ENCODE measurements at places on chromosomes 3 and 15.

DNA sequence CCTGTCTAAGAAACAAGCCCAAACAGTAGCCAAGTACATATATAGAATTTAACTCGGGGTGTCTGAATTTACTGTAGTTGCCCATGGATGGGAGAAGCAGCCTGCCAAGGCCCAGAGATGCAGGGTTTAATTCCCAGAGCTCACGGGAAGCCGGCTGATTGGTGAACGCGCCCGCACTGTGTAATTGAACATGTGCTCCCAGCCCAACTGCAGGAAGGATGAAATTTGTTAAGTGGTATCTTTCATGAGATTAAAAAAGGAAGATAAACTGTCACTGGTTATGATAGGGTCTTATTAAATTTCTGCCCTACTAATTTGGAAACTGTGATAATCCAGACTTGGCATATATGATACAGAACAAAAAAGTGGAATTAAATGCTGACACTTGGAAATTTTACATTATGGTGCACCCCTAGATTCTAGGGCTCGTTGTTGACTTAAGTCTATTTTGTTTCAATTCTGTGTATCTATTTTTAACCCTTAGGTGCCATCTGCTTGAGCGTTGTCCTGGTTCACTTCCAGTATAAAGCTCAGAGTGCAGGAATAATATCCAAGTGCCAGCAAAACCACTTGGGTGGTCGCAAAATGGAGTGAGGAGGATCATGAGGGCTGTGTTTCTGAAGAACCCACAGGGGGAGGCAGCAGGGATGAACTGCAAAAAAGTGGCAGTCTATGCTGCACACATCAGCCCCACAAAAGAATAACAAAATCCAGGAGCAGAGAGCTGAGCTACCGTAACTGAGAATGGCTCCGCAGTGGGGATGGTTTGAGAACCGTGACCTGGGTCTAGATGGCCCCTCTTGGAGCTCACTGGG lies 13.8 kb upstream of the TMC3 start:
- DNase-seq: no peak

GRCh38 chr15:68389041-68389930 lies 42.7 kb downstream of the ITGA11 start:
- DNase-seq: no peak

DNA sequence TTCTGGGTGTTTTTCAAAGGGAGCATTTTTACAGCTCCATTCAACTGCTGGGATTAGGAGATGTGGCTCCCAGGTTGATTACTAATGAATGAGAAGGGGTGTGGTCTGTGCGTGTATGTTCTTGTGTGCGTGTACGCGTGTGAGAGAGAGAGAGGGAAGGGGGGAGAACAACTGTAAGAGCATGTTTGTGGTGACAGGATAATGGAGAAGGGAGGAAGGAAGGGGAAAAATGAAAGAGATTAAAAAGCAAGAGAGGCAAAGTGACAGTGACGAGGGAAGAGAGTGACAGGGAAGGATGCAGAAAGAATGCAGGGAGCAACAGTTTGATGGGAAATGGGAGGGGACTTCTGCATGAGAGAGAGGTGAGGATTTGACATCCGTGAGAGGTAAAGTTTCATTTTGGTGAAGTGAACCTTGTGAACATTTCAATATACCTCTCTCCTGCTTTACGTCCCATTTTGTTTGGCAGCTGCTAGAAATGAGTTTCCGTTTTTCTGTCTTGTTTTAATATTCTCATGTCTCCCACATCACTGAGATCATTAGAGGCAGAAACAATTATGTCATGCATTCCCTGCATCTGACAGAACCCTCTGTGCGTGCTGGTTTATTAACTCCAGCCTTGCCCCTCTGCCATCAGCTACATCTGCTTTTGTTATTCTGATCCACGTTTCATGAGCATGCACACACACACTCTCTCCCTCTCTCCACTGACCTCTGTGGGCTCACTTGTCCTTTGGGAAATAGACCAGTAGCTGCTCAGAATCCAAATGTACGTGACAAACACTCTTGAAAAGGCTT lies 161.6 kb downstream of the GAP43 start:
- no peak for DNase-seq

DNA sequence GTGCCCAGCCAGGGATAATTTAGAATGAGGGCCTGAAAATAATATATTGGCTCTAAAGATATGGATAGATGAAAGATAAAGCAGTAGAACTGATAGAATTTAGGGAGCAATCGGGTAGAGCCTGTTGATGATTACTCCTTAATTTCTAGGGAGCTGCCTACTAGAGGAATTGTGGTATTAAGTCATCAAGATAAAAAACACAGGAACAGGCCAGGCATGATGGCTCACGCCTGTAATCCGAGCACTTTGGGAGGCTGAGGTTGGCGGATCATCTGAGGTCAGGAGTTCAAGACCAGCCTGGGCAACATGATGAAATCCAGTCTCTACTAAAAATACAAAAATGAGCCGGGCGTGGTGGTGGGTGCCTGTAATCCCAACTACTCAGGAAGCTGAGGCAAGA lies 130.4 kb downstream of the PCCB start:
- no peak for DNase-seq

GRCh38 chr3:114451051-114451451 lies 157.2 kb downstream of the TIGIT start:
- no peak for DNase-seq

DNA sequence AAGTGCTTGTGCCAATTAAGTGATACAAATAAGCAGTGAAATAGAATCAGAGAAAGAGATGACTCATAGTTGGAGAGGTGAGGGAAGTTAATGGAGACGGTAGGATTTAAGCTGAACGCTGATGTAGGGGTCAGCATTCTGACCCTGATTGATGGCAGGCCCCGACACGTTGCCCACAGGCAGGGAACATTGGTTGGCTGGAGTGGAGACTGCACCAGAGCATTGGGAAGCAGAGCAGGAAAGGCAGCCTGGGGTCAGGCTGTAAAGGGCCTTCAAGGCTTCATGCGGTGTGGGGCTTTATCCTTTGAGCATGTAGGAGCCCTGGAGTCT lies 68.6 kb downstream of the DCUN1D1 start:
- no peak for DNase-seq

GRCh38 chr3:54866251-54866650 lies 61.6 kb downstream of the LRTM1 start:
- DNase-seq: no peak

DNA sequence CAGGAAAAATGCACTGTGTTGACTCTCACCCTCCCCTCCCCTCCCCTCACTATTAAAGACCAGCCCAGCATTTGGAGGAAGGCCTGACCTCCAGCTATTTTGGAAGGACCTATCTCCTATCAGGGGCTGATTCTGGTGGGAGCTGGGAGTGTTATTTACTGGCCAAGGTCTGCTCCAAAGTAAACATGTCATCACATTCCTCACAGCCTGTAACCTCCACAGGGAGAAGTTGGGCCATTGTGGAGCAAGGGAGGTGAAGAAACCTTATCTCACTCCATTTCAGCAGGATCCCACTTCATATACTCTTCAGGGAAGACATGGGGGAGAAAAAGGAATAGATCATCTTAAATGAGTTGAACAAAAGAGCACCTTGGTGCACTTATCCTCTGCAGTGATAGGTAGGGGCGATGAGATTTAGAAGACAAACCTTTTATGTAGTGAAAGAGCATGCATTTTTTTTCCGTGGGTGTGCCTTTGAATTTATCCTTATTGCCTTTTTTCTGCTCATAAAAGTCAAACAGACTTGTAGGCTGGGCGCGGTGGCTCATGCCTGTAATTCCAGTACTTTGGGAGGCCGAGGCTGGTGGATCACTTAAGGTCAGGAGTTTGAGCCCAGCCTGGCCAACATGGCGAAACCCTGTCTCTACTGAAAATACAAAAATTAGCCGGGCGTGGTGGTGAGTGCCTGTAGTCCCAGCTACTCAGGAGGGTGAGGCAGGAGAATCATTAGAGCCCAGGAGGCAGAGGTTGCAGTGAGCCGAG lies 15.6 kb upstream of the FLNB start:
- no peak for DNase-seq

All from stimulated activated naive CD4-positive, alpha-beta T cell (primary cell).